ENCODE measurements at places on chromosomes 6 and 20.

DNA sequence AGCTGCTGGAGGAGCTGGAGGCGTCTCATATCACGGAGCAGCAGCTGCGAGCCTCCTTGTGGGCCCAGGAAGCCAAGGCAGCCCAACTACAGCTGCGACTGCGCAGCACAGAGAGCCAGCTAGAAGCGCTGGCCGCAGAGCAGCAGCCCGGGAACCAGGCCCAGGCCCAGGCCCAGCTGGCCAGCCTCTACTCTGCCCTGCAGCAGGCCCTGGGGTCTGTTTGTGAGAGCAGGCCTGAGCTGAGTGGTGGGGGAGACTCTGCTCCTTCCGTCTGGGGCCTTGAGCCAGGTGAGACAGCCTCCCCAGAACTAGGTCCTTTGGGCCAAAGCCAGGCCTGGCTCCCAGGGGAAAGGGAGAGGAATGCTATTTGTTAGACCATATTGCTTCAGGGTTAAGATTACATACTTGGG is 31.7 kb downstream of the C20orf173 start:
- DNase-seq, result peak; percentile 47

GRCh38 chr20:34522969-34523871 is 7.0 kb downstream of the DYNLRB1 start:
- DNase-seq, result peak; percentile 27

DNA sequence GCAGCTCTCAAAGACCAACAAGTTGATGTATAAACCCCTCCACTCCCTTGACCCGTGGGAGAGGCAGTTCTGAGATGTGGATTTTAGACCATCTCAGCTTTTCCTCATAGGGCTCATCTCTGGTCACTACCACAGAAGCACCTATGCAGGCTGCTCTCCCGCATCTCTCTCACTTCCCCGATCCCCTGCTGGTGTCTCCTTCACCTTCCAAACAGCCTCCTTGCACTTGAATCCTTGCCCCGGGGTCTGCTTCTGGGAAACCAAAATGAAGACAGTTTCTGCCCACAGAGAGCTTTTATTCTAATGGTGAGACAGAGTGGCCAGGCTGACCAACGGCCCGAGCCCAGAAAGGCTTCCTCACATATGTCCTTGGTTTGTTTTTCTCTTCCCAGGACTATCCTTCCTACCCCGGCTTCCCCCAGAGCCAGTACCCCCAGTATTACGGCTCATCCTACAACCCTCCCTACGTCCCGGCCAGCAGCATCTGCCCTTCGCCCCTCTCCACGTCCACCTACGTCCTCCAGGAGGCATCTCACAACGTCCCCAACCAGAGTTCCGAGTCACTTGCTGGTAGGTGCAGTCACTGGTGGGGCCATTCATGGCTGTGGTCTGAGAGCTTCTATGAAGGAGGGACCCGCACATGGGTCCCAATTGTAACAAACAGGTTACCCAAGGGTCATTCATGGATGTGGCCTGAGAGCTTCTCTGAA is 179.3 kb downstream of the EYA2 start:
- DNase-seq, result no peak

GRCh38 chr6:163620670-163621330 is 206.3 kb downstream of the QKI start:
- DNase-seq, result peak; percentile 51

DNA sequence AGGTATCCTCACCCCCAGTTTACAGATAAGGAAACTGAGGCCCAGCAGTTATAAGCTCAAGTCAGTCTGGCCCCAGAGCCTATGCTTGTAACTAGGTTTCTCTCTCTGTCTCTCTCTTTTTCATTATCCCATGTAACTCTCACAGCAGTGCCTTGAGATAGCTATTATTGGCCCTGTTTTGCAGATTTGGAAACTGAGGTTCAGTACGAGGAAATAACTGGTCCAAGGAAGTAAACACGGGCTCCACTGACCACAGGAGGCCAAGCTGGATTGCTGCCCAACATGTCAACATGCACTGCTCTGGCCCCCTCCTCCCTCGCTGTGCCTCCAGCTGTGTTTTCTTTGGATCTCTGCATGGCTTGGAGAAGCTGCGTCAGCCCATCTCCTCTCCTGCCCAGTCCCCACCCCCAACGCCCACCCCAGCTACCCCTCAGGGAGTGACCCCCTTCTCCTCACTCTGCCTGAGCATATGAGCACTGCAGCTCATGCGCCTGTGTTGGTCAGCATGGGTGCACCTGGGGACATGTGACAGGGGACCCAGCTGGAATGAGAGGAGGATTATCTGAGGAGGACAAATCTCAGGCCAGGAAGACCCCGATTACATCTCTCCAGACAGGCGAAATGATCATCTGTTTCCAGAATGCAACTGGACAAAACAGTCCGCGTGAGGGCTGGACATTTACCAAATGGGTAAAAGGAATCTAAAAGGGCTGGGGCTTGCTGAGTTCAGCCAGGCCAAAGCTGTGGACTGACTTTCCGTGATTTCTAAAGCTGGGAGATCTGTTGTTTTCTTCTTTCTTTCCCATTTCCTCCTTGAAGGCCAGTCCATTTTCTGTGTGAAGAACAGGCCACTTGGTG is 7.8 kb upstream of the PLTP start:
- no peak for DNase-seq

- no peak for DNase-seq
These were observed 26.4 kb downstream of the MRS2 start for GRCh38 chr6:24429146-24429545.

DNA sequence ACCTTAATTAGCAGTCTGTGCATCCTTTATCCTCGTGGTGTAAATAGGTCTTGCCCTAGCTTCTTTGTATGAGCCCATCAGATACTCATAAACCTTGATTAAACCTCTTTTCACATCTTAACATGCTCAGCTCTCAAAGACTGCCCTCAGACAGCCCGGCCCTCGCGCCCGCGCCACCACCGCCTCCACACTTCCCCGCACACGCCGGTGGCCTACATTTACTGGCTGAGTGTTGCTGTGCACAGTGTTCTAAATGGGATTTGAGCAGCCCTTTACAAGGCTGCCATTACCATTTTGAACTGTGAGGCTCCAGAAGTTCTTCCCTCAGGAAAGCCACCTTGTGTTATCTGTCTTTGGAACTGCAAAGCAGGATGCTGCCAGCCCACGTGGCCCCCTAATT is 63.0 kb upstream of the INSM1 start:
- DNase-seq, result no peak

GRCh38 chr20:11305406-11305805 is 612.3 kb upstream of the BTBD3 start:
- DNase-seq, result no peak

GRCh38 chr6:147654103-147654845 is 145.8 kb downstream of the SAMD5 start:
- DNase-seq, result no peak

GRCh38 chr6:40482532-40482931 is 104.6 kb downstream of the LRFN2 start:
- no peak for DNase-seq

DNA sequence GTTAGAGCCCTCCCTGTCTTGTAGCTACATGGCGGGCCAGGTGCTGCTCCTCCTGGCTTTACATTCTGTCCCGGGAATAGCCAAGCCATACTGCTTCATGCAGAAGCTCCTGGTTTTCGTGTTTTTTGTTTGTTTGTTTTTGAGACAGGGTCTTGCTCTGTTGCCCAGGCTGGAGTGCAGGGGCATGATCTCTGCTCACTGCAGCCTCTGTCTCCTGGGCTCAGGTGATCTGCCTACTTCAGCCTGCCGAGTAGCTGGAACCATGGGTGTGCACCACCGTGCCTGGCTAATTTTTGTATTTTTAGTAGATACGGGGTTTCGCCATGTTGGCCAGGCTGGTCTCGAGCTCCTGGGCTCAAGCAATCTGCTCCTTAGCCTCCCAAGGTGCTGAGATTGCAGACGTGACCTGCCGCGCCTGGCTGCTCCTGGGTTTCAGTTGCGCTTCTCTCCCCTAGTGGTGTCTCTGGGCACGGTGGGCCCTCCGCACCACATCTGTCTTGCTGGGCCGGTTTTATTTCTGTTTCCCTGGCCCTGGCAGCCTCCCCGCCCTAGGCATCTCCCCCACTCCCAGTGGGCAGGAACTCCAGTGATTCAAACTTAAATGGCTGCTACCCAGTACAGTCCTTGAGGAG is 12.9 kb downstream of the CDYL start:
- no peak for DNase-seq

GRCh38 chr6:26554697-26555504 is 16.7 kb downstream of the HMGN4 start:
- DNase-seq, result no peak

DNA sequence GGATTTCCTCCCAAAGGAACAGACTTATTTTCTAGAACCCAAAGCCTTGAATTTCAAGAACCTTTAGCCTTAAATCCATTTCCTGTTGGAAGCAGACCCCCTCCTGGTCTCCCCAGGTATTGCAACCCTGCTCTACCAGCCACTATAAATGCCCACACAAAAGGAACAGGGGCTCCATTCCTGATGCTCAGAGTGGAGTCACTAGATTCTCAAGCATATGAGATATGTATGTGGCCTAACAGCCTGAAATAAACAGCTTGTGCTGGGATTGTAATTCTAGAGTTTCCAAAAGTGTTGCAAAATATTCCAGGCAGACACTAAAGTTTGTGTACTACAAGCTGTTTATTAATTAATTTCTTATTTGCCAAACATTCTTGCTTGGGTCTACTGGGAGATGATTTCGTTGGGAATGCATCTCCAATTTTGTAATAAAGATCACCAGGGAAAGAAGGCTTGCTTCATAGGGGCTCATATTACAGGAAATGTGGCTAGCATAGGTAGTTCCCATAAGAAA is 44.8 kb downstream of the RIPOR3 start:
- DNase-seq, result no peak
